ENCODE measurements at places on chromosomes 6 and 20.

- DNase-seq, result no peak
These were observed 198.5 kb upstream of the TAB2 start for GRCh38 chr6:149118737-149119653.

DNA sequence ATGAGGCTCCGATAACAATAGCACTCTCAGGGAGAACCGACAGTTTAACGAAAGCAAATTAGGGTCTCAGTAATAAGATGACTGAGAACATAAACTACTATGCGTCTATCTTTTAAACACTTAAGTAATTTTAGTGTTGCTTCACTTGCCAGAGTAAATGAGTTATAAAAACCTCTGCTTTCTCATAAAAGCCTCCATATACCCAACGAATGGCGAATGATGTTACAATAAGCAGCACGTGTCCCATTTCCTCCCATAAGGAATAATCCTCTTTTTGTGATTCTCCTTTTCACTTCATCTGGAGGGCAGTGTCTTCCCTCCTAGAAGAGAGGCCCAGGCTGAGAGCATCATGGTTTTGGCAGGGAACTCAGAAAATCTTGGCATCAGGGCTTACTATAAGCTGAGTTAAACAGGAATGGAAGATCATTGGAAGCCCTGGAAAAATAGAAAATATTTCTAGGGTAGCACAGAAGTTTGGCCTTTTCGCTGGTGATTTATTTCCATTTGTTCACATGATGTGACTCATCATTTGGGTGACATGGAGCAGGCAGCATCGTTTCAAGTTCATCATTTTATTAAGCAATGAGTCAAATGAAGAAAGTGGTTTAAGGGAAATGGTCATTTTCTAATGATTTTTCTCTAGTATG, 255.4 kb downstream of the ATXN1 start:
- no peak for DNase-seq

DNA sequence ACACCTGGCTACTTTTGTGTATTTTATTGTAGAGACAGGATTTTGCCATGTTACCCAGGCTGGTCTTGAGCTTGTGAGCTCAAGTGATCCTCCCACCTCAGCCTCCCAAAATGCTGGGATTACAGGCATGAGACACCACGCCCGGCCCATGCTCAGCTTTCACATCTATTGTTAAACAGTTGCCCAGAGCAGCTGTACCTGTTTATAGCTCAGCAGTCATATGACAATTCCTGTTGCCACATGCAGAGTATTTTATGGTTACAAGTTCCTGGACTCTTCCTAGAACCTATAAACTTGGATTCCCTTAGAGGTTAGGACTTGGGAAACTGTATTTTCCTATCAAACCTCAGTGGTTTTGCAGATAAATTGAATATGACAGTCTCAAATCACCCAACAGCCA, 188.3 kb upstream of the KCNG1 start:
- DNase-seq, result no peak

DNA sequence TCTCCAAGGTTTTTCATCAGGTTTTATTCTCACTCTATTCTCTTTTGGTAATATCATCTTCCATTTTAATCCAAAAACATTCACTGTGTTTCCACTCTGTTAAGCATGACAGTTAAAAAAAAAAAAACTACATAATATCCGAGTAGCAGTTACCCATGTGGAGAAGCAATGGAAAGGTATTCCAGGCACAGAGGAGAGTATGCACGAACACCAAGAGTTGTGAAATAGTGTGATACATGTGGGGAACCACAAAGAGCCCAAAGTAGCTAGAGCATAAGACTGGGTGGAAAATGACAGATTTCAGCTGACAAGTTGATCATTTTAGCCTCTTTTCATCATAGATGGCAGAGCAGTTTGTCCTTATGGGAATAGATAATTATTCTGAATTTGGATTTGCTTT, 19.9 kb upstream of the FBXL4 start:
- no peak for DNase-seq

- no peak for DNase-seq
These were observed 6.7 kb upstream of the HSF2 start for GRCh38 chr6:122392564-122393350.

- DNase-seq, result no peak
These were observed 144.7 kb downstream of the TASP1 start for GRCh38 chr20:13494019-13494418.

DNA sequence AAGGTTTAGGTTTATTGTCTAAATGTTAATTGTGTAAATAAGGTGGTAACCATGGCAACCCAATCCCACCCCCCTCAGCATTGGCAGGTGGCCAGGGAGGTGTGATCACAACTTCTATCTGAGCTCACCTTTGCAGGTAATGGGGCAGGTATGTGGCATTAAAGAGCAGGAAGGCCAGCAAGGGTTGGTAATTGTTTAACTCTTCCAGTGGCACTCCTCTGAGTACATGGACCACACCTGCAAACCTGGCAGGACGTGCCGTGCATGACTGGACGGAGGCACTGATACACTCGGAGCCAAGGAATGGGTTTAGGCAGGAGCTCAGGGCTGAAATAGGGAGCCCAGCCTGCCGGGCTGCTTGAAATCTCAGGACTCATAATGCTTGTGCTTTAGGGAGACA, 107.0 kb upstream of the BMP2 start:
- DNase-seq, result no peak

- DNase-seq, result no peak
These were observed 49.1 kb upstream of the FRMD1 start for GRCh38 chr6:168128006-168128630.

GRCh38 chr6:112037783-112038216, 16.1 kb upstream of the CCN6 start:
- no peak for DNase-seq

DNA sequence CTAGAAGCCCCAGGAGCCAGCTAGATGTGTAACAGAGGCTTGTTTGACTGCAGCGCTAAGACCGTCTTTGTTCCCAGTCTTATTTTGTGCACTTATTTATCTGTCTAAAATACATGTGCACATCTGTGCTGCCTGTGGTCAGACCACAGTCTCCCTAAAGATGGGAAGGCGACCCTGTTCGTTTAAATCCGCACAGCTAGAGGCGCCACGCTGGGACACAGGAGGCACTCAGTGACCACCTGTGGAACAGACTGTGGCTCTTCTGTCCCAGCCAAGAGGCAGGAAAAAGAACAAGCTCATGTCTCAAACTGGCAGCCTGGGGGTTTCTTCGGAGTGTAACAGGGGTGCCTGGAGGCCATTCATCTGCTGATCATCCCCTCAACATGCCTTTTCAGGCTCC, 66.8 kb downstream of the CPNE5 start:
- DNase-seq, result no peak

DNA sequence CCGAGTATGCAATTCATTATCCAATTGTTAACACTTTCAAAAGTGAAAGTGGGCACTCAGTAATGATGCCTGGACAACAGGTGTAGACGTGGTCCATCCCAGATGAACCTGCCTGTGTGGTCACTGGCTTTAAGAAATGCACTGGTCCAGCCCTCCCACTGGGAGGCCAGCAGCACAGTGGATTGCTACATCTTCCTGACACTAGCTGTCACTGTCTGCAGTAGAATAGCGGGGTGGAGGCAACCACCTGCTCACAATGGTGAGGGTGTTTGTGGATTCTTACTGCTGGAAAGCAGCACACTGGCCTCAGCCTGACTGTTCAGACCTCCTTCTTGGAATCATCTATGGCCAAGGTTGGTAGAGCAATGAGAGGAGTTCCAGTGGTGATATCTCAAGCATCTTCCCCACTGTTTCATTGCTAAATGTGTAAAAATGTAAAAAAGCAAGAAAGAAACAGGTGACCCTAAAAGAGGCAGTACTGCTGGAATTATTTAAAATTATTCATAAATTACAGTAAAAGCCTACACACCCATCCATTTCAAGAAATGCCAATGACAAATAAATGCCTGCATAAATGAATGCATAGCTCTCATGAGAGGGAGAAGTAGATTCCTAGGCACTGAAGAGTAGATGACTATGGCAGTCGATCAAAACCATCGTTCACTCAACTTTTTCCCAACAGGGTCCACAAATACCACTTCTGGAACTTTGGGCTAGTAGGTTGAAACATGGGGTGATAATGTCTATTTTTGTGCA, 228.0 kb upstream of the PLN start:
- no peak for DNase-seq

GRCh38 chr6:167925026-167925425, 72.4 kb upstream of the KIF25 start:
- no peak for DNase-seq

DNA sequence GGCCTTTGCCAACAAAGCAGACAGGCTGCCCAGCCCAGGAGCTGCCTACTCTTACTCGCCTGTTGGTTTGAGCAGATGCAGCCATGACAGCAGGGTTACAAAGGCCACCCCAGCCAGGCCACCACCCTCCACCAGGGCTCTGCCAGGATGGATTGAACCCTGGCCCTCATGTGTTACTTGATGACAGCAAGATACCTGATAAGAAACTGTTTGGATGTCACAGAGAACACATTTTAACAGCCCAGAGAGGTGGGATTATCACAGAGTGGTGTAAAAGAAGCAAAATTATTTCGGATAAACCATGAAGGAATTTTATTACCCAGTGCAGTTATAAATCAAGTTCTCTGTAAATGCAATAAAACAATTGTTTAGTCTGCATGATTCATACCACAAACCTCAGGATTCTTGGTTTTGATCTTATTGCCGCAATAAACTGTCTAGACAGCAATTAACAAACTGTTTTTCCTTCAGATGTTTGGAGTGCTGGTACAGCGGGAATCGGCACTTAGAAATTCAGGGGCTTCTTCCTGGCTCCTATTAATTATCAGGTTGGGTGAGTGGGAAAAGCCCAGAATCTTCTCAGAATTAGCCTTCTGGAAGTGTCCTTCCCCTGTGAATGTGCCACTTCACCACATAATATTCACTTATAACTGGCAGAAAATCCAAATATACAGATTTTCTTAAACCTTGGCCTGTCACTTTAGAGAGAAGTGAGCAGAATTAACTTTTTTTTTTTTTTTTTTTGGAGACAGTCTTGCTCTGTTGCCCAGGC, 58.0 kb upstream of the SALL4 start:
- DNase-seq, result no peak

DNA sequence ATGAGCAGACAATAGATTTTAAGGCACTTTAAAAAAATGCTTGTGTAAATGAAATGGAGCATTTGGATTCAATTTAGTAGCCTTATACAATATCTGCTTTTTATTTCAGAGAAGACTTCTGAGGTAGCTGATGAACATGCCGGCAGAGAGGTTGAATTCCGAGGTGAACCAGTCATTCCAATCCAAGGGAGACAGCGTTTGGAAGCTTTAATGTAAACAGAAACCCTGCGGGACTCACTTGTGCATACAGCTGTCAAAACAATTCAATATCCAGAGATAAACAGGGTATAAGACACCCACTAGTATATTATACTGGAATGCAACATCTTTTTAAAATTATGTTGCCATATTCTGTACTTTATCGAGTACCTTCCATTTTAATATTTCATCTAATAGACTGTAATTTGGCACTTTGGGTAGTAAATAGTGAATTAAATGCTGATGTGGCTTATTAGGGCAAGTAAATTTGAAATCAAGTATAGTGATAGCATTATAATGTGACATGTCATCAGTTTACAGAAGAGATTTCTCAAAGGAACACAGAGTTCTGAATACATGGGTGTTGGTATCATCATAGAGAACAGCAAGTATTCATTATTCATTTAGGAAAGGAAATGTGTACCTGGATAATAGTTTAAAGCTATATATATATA, 347.7 kb downstream of the PRKN start:
- no peak for DNase-seq

- DNase-seq, result no peak
These were observed 174.0 kb downstream of the GJA10 start for GRCh38 chr6:90068264-90068663.

GRCh38 chr6:122008101-122008999, 391.1 kb upstream of the HSF2 start:
- DNase-seq, result no peak

GRCh38 chr6:129767776-129768485, 58.0 kb upstream of the ARHGAP18 start:
- no peak for DNase-seq

- DNase-seq, result peak; percentile 93
These were observed 26.6 kb downstream of the RIN2 start for GRCh38 chr20:19784511-19785172.

DNA sequence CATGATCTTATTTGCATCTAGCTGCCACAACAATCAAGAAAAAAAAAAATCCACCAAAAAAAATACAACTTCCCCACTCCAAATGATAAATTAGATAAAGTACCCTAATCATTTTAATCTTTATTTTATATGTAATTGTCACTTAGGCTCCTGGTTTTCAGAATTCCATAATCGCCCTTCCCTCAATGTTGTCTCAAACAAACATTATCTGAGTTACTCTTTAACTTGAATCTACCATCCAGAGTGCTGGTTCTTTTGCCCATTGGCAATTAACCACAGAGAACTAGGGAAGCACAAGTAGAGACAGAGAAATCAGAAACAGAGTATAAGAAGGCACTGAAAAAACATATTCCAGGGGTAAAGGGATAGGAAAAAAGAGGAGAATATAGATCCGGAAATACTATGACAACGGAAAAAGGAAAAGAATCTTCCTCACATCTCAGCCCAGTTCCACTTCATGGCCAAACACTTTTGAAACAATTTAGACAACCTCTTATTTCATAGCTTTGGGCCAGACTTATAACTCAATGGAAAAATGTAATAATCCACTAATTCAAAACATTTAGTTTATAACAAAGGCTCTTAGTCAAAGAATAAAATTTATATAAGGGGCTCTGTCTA, 861 bp upstream of the NHSL1 start:
- no peak for DNase-seq

DNA sequence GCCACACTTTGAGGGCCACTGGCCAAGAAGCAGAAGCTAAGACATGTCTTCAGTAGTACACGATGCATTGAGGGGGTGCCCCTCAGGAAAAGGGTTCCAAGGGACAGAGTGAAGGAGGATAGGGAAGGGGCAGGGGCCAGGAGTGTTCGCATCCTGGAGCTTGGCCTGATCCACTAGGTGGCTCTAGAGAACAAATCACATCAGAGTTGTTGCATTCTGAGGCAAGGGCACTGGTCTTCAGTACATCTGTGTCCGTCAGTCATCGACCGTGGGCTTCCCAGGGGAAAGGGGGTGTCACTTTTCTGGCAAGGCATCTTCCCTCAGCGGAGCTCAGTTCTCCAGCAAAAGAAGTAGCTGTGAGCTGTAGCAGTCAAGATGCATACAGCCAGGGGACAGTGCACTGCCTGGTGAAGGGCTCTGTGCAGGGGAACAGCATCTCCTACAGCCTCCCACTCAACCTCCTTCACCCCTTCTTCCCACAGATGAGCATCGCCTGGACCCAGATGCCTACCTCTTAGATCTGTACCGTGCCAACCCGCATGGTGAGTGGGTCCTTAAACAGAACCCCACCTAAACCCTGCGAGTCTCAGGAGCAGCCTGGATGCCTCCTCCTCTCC, 47.8 kb downstream of the ARHGAP40 start:
- no peak for DNase-seq

DNA sequence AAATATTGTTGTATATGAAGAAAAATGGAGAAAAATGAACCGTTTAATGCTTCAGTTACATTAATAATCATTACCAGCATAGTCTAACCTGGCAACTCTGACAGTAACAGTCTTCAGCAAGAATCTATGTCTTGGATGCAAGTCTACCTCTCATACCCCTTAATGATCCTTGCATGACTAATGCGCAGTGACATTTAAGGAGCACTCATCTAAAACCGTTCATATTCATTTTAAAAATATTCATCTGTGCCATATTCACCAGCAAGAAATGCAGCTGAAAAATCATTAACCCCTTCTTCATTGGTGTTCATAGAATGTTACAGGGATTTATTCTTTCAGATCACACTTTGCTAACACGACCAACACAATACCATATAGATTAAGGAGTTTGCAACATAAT, 227.2 kb upstream of the ASCC3 start:
- DNase-seq, result no peak

GRCh38 chr20:2093159-2093781, 8.4 kb upstream of the STK35 start:
- DNase-seq, result no peak

All from NCI-H2029 treated with DMSO at 0.1 percent for 48 hours (cell line).